ENCODE measurements at places on chromosomes 2 and 18.

GRCh38 chr2:27754138-27754588 lies 17.4 kb upstream of the MRPL33 start:
- peak; percentile 24 for DNase-seq

- DNase-seq, result no peak
Measured at GRCh38 chr2:69073928-69074570, 61.1 kb downstream of the ANTXR1 start.

- no peak for DNase-seq
Measured at GRCh38 chr18:179499-179898, 21.1 kb downstream of the USP14 start.

DNA sequence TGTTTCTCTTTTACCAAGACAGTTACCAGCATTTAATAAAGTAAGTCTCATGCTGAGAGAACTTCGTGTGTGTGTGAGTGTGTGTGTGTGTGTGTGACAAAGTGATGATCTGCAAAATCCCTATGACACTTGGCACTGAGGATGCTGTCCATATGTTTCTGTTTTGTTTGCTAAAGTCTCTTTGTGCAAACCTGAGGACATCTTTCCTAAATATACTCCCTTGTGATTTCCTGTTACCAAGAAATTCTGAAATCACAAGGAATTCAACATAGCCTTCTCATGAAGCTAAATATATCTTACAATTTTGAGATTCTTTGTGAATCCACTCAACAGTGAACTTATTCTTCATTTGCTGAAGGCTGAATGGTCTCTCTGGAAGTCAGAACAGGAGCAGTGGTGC lies 1359.7 kb upstream of the NRXN1 start:
- no peak for DNase-seq

All from GF-D8 (cell line).